ENCODE measurements at places on chromosomes 5 and 9.

DNA sequence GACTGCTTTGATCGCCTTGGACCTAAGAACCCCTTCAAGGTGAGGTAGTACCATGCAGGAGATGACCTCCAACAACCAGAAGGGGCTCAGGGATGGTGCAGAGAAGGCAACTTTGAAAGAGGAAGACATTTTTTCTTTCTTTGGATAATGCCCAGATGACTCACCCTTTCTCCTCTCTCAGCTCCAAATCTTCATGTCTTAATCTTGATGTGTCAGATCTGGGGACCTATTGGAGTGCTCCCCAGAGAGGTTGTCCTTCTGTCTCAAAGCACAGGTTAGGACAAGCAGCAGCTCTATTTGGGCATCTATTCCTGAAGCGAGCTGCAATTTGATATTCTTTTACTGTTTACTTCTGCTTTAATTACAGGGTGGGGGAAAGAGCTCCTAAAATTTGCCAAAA, 229.9 kb upstream of the MAP3K1 start:
- no peak for DNase-seq

GRCh38 chr5:137727623-137728022, 8.3 kb downstream of the KLHL3 start:
- no peak for DNase-seq

GRCh38 chr5:12522116-12522515, 617.9 kb upstream of the CTNND2 start:
- DNase-seq: no peak

- DNase-seq: no peak
These were observed 42.4 kb downstream of the STX17 start for GRCh38 chr9:99948896-99949295.

GRCh38 chr5:69509212-69509611, 16.6 kb downstream of the OCLN start:
- no peak for DNase-seq

GRCh38 chr5:17952231-17952630, 318.0 kb downstream of the TAF11L14 start:
- no peak for DNase-seq

- DNase-seq: no peak
These were observed 34.5 kb upstream of the TYRP1 start for GRCh38 chr9:12658531-12659209.

DNA sequence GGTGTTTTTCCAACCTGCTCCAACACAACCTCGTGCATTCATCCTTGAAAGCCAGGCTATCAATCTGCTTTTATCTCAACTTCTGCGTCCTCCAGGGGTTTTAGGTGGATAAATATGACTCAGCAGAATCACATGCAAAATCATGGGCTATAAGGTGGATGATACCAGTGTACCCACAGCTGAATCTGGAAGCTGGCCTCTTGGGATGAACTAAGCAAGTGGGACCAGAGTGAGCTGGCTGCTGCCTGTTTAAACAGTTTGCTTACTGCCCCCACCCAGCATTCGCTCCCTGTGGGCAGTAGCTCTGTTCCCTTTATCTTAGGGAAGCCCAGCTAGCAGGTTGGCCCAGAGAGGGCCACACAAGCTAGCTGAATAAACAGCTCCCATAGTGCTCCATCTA, 194.0 kb downstream of the CRB2 start:
- no peak for DNase-seq

GRCh38 chr5:78003919-78004318, 227.8 kb upstream of the TBCA start:
- DNase-seq: no peak

GRCh38 chr5:165783024-165783423, 2277.6 kb downstream of the MAT2B start:
- no peak for DNase-seq
